ENCODE measurements at places on chromosomes 7 and 10.

GRCh38 chr10:22984066-22984465, 56.2 kb downstream of the ARMC3 start:
- DNase-seq: no peak

DNA sequence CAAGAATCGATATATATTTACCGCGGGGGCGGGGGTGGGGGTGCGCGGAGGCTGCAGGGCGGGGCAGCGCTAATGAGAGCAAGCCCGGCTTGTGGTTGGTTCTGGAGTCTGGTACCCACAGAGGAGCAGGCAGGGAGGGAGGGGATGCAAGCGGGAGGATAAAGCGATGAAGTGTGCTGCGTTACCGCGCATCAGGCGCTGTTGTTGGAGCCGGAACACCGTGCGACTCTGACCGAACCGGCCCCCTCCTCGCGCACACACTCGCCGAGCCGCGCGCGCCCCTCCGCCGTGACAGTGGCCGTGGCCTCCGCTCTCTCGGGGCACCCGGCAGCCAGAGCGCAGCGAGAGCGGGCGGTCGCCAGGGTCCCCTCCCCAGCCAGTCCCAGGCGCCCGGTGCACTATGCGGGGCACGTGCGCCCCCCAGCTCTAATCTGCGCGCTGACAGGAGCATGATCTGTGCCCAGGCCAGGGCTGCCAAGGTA, at the start of gene HECW1:
TSS of gene HECW1 (plus strand) at position 189 of the 482 bp plus-strand sequence. CDS start 131,259 bp downstream, outside the sequence.
- no peak for DNase-seq

DNA sequence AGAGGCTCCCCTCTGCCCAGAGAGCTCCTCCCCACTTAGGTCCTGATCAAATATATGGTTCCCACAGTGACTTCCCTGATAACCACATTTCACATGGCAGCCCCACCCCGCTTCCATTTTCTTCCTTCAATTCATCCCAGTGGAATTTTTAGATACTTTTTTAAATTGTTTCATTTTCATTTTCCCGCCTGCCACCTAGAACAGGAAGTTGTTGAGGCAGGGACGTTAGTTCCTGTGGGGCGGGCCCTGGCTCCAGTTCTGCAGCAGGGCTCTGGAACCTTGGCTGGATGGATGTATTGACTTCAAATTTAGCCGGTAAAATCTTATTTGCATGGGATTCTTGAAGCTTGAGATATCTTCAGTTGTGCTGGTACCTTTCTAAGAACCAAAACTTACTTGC, 226.6 kb downstream of the PAXIP1 start:
- no peak for DNase-seq

- DNase-seq: no peak
Observed at GRCh38 chr7:156442516-156442915, 198.1 kb upstream of the RNF32 start.

GRCh38 chr7:100613412-100614175, 1.3 kb downstream of the MOSPD3 start:
- DNase-seq: no peak

GRCh38 chr10:95480102-95480900, 80.9 kb downstream of the SORBS1 start:
- no peak for DNase-seq

Measured in stimulated activated CD8-positive, alpha-beta memory T cell treated with anti-CD3 and anti-CD28 coated beads, Interleukin-7, amount 100 ng/mL, for 48 hours (primary cell).